ENCODE measurements at places on chromosomes 6 and 20.

DNA sequence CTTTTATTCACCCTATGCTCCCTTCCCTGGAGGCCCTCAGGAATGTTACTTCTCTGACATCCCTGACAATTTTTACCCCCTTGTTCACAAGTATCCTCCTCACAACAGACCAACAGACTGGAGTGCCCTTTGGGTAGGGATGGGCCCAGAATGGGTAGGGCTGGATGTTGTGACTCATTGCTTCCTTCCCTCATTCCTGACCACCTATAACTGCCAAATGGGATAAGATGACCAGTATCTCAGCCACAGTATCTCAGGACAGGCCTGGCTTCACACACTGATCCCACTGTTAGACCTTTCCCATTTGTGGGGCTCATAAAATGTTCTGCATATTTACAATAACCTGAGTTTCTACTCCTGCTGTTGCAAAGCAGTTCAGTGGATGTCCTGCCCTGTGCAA, 223.0 kb upstream of the LRFN2 start:
- DNase-seq: no peak

- DNase-seq: no peak
Measured at GRCh38 chr20:8242827-8243724, 111.0 kb downstream of the PLCB1 start.

DNA sequence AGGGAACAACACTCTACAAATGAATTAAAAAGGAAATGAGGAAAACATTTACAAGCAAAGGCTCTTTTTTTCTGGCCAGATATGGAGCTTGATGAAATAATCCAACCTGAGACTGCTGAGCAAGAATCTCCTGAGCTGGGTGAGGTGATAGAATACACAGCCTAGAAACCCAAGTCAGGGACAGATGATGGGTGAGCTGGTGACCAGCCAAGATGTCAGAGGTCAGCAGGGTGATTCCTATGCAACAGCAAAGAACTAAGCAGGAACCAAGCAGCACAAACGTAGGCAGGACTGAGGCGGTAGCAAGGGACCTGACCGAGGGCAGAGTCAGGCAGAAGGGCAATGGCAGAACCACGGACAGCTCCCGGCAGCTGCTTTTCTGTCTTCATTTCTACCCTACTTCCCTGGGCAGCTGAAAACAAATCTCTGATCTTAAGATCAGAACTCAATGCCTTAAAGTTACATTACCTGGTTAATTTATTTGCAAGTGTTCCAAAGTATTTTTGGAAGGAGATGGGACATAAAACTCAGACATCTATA, 75.1 kb downstream of the CDC40 start:
- no peak for DNase-seq

DNA sequence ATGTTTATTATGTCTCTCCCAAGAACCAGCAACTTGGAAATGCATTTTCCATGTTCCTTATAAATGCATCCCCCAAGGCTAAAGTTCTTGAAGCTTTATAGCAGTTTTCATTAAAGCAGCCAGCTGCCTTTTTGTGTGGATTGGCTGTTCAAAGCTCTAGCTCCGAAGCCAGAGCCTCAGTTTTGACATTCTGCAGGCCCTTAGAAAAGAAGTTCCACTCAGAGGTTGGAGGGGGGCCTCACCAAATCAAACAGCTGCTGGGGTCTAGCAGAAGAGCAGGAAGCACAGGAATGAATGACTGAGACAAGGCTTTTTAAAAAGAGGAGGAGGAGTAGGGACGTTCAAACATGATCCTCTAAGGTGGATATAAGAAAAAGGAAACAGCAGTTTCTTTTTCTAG, 4.2 kb upstream of the POU3F2 start:
- no peak for DNase-seq

GRCh38 chr6:155024391-155025027, 29.4 kb downstream of the TIAM2 start:
- no peak for DNase-seq

Measured in stimulated activated CD4-positive, alpha-beta T cell treated with anti-CD3 and anti-CD28 coated beads, Interleukin-4, amount 100 ng/mL, for 24 hours (primary cell).